ENCODE measurements at places on chromosomes 4 and X.

GRCh38 chr4:177569434-177569833 lies 127.2 kb upstream of the AGA start:
- DNase-seq = no peak

DNA sequence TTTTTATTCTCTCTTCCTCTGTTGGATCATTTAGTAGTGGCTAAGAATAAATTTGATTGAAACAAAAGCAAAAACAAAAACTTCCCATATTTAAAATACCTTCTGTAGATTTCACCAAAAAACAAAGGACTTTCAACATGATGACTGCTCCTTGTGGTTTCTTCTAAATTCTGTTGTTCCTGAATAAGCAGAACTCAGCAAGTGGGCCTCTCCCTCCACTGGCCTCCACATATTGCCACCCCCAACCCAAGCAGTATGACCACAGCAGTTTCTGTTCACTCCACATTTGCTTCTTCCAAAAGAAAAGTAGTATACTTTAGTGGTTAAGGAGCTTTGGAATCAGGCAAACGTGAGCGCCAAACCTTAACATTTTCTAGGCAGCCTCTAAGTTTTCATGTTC lies 114.7 kb downstream of the COX18 start:
- DNase-seq = no peak

DNA sequence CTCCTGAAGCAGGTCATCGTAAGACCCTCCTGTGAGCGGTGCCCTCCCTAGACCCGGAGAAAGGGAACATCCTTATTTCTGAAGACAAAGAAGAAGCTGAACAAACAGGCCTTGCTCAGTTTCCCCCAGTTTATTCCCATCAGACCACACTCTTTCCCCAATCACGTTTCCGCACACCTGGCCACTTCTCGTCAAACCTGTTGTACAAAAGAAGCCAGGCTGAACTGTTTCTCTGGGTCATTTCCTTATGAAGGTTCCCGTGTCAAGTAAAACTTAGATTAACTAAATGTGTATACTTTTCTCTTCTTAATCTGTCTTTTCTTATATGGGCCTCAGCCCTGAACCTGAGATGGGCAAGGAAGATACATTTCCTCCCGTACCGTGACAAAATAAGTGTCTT lies 111.6 kb upstream of the ENPP6 start:
- no peak for DNase-seq

- no peak for DNase-seq
Observed at GRCh38 chr4:20433097-20433705, 181.5 kb downstream of the SLIT2 start.

DNA sequence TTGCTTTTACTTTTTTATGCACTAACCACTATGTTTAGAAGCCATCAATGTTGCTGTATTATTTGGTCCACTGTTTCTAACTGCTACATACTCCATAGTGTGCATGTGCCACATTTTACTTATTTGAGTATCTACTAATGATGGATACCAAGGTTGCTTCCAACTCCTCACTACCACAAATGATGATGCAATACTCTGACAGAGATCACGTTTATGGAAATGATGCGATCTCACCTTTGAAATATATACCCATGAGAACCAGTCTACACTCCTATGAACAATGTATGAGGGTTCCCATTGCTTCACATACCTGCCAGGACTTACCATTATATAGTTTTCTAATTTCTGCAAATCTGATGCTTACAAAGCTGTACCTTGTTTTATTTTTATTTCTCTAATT lies 44.2 kb downstream of the HUWE1 start:
- no peak for DNase-seq

DNA sequence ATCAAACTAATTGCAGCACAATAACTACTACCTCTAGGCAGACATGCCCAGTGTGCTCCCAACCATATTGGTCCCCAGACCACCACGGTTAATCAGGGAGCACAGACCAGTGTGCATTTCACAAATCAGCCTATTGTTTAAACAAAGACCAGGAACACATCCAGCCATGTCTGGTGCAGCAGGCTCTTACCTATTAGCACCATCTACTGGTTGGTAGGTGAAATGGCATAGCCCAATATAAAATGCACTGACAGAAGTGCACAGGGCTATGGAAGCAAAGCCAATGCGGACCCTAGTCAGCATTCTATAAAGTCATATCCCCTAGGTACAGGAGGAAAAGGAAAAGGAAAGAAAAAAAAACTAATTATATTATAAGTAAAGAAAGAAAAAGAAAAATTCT lies 15.5 kb upstream of the CYLC1 start:
- peak; percentile 13 for DNase-seq

GRCh38 chr4:38233727-38234480 lies 273.7 kb downstream of the PTTG2 start:
- DNase-seq = no peak

Data from CD4-positive, alpha-beta memory T cell (primary cell).